Psoas muscle (tissue), 8 donors: ENCODE measurements at places on chromosomes 13 and 19.

- DNase-seq = no peak
Measured at GRCh38 chr13:103156346-103156998, 90.3 kb upstream of the SLC10A2 start.

DNA sequence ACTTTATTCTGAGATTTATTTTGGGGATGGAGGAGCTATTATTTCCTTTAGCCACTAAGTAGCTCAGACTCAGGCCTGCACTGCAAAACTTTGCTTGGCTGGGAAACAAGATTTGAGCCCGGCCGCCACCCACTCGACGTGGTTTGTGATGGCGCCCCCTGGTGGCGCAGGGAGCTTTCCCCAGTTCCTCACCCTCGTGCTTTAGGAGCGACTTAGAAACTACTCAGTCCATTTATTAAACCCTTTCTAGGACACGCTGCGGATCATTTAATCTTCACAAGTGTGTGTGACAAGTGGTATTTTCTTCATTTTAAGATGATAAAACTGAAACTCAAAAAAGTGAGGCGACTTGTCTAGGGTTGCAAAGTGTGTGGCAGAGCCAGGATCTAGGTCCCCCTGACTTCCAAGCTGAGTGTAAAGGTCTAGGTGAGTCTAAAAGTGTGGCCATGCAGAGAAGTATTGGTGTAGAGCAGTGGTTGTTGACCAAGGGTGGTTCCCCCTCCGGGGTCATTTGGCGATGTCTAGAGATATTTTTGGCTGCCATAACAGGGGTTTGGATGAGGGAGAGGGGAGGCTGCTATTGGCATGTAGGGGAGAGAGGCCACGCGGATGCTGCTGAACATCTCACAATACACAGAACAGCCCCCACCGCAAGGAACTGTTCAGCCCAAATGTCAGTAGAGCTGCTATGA, 2.2 kb downstream of the CXCL17 start:
- peak; percentile 80 for DNase-seq

GRCh38 chr13:95301968-95302393, 730 bp upstream of the ABCC4 start:
- DNase-seq = no peak

GRCh38 chr19:42794765-42795164, 29.3 kb upstream of the PSG8 start:
- no peak for DNase-seq

DNA sequence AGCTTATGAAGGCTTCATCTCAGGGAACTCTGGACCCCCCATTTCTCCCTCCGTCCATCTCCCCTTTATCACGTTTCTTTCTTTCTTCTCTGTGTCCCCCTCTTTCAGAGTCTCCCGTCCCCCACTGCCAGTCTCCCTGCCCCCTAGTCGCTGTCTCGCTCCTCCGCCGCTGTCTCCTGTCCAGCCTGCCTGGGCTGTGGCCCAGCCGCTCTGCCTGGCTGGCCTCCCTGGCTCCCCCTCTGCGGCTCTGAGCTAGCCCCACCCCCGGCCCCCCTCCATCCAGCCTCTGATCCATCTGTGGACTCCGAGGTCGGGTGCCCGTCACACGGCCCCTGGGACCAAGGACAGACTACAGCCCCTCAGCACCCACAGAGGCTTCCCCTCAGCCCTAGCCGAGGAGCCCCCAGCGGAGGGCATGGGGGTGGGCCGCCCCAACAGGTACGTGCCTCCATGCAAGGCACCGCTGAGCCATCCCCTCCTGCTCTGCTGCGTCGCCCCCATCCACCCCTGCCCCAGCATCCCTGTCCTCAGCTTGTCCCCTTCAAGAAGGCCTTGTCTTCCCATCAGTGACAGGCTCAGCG, 1.1 kb upstream of the KCNJ14 start:
- no peak for DNase-seq

DNA sequence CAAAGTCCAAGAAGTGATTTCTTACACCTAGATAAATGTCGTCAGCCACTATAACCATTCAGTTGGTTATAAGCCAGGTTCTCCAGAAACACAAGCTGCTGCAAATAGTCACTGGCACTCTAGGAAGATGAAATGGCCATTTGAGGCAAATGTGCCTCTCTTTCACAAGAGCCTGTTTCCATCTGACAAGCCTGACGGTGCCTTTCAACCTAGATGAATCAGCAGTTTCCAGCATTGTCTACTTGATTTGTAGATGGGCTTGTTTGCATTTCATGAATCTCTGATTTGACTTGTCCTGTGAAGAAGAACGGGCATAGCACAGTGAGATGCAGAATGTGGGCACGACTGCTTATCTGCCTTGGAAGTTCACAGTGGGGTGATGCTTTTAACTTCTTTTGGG, 327.2 kb downstream of the LMO7 start:
- no peak for DNase-seq

DNA sequence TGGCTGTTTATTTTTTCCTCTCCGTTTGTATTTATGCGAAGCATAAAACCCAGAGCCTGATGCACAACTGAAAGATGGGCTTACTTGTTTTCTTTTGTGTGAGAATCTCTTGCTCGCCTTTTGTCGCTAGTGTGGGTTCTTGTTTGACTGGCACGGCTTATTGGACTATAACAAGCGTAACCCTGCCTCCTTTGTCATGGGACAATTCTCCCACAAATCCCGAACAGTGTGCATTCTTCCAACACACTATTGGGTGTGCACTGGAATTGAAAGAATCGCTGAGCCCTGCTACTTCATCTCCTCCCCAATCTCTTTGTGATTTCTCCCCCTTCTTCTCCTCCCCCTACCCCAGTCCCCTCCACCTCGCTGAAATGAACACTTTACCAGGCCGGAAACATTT, 110.8 kb downstream of the ZIC5 start:
- DNase-seq = no peak

DNA sequence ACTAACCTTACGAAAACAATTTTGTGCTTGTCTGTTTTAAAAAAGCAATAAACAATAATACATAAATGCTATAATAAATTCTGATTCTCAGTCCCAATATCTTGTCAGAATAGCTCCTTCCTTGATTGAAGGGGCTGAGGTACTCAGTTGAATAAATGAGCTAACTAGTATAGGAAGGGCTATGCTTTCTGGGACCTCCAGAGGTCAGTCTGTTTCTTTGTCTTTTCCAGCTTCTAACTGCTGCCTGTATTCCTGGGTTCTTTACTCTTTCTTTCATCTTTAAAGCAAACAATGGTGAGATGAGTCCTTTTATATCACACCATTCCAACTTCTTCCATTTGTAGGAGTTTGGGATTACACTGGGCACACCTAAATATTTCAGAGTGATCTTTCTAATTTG, 1297.0 kb upstream of the ATXN8OS start:
- DNase-seq = no peak

DNA sequence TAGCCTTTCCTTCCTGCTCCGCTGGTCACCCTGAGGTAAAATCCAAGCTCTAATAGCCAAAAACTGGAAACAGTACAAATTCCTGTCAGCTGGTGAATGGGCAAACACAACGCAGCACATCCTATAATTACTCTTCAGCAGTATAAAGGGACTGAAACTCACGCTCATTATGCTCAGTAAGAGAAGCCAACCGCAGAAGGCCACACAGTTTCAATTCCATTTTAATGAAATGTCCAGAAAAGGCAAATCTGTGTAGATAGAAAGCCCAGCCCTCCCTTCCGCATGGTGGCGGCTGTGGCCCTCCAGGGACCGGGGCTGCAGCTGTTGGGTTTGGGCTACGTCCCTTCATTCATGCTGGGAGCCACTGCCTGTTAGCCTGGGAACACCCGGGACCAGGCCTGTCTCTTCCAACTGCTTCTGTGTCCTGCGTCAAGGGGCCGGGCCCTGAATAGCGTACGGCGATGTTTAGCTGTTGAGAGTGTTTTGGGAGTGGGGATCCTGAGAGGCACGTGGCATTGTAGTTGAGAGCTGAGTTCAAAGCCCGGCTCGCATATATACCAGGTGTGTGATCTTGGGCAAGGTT, 23.5 kb downstream of the NKPD1 start:
- DNase-seq = no peak

GRCh38 chr19:13554506-13555240, 48.4 kb upstream of the CACNA1A start:
- no peak for DNase-seq

GRCh38 chr13:31749929-31750328, 10.6 kb downstream of the RXFP2 start:
- DNase-seq = no peak

DNA sequence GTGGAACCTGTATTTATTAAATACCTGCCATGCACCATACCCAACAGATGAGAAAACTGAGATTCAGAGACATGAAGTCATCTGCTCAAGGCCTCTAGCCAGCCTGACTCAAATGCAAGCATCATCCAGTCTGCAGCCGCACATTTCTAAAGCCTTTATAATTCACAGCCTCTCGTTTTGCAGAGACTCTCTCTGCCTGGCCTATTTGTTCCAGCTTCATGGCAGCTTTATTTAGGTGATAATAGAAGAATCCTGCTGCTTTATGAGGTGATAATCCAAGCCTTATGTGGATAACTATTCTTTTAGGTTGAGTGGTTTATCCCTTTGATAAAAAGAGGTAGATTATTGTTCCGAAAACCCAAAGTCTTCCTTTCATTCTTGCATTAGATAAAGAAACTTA, 58.4 kb downstream of the OXGR1 start:
- no peak for DNase-seq

DNA sequence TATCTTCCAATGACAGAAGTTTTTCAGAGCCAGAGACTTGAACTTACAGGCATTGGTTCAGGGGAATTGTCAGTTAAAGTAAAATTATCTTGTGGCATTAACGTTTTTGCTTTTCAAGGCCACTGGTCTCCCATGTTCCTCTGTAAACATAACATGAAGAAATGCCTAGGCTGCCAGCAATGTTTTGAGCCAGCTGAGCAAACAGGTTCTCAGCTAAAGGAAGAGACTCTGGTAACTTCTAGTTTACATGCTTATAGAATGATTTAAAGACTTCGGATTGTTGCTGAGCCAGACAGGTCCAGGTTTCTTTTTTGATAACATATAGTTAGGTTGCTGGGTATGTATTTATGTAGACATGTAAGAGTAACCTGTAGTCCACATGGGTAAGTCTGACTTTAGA, 35.7 kb downstream of the ZNF493 start:
- DNase-seq = no peak

DNA sequence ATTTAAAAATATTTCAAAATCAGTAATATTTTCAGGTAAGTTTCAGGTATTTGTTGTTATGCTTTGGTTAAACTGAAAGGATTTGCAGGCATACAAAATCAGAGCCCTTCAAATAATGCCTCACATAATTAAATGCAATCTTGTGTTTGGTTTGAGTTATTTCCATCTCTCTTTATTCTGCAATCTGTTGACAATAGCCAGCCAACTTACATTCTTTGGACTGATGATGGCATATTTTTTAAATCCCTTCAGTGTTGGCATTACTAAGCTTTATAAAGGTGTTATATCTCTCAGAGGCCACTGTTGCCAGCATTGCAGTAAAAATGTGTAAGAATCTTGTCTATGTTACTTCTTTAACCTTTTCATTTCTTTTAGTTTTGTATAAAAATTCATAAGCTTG, 257.2 kb upstream of the RFC3 start:
- no peak for DNase-seq

- DNase-seq = no peak
Measured at GRCh38 chr13:113625965-113626721, 31.9 kb downstream of the ATP4B start.

DNA sequence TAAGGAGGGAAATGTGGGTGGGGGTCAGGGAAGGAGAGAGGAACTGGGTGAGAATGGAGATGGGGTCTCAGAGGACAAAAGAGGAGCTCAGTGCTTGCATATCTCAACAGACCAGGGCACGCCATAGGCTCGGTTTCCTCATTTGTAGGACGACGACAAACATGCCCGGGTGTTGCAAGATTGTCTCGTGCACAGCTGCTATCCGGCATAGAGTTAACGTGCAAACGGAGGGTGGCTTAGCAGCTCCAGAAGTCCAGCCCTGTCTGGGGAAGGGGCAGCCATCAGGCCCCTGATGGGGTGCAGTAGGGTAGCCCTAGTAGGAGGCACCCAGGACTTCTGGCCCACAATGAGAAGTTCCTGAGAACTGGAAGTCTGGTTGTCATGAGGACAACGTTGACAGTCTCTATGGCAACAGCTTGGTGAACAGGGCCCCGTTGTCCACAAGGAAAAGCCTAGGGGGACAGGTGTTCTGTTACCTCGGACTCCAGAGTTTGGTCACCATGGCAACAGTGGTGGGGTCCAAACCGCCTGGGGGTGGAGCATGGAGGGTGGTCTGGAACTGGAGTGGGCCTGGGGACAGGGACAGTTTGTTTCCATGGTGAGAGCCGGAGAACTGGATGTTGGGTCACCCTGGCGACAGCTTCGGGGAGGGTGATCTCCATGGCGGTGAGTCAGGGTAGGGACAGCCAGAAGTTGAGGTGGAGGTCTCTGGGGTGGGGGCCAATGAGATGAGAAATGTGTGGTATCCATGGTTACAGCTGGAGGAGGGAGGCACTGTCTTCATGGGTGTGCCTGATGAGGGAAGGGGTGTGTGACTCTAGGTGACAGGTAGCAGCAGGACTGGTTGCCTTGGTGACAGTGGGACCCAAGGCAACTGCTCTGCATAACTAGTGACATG, 16.8 kb downstream of the TM6SF2 start:
- no peak for DNase-seq

DNA sequence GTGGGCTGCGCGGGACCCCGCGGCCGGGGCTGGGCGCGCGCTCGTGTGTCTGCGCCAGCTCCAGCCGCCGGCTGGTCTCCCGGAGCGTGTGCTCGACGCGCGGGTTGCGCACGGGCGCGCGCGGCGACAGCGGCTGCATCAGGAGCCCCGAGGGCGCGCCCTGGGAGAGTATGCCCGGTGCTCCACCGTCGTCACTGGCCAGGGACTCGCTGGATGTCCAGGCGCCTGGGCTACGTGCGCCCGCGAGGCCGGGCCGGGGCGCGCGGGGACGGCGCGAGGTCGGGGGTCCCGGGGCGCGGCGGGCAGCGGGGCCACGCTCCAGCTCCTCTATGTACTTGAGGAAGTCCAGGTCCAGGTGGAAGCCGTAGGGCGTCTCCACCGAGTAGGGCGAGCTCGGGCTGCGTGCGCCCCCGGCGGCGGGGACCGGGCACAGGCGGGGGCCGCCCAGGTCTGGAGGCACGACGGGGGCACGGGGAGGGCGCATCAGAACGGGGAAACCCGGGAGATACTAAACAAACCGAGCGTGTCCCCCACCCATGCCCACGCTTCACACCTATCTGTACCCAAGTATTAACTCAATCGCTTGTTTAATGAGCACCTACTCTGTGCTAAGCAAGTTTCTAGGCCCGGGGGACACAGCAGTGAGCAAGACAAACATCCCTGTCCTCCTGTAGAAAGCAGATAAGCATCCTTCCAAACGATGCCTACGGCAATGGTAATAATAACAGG, 7.6 kb downstream of the KANK3 start:
- peak; percentile 41 for DNase-seq

- DNase-seq = no peak
Measured at GRCh38 chr13:24267274-24267673, 42.1 kb upstream of the C1QTNF9 start.

DNA sequence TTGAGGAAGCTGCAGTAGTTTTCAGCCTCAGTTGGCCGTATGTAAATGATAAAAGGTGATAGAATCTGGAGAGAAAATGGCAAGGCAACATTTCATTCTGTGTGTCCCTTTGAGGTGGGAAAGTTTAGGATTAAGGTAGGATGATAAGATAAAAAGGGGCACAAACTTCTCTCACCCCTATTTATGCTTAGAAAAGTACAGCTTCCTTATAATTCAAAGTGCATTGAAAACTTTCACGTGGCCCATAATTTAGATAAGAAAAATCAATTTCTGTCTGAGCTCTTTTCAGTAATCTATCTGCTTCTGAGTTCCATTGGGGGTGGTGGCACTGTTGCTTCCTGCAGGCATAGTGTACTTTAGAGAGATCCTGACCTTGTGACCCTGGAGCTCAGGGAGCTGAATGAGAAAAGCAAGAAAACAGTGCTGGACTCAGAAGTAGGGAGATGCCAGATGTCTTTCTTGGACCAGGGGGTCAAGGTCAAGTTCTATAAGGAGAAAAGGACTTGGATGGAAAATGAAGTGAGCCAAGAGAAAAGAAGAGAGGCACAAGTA, 187.3 kb downstream of the NDFIP2 start:
- no peak for DNase-seq
